ENCODE measurements at places on chromosomes 1 and 21.

DNA sequence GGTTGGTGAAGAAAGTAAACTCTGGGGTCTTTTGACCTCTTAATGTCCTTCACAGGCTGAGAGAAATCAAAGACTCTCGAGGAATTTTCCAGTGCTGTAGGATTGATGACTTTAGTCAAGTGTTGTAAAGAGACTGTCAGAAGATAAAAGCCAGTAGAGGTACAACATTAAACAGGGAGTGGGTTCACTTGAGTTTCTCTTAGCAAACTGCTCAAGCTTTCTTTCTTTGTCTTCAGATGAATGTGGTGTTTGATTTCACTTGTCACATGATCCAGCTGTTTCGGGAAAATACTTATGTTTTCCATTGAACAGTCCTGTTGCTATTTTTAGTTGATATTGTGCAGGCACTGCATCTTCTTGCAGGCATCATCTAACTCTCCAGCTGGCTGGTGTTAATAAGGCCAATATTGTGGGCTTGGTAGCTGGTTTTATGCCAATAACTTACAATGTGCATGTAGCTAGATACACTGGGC, 45.6 kb downstream of the XCL2 start:
- no peak for DNase-seq

- DNase-seq = no peak
These were observed 20.7 kb upstream of the SLC45A1 start for GRCh38 chr1:8297245-8297644.

DNA sequence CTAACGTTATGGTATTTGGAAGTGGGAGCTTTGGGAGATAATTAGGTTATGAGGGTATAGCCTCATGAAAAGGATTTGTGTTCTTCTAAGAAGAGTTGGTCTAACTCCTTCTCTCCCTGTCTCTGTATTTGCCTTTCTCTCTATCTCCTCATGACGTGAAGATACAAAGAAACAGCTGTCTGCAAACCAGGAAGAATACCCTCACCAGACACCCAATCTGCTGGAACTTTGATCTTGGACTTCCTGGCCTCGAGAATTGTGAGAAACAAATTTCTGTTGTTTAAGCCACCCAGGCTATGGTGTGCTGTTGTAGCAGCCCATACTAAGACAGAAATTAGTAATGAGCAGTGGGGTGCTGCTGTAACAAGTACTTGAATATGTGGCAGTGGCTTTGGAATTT, 16.1 kb downstream of the C1orf141 start:
- no peak for DNase-seq

GRCh38 chr1:170601866-170602265, 62.1 kb upstream of the PRRX1 start:
- DNase-seq = no peak

- no peak for DNase-seq
These were observed at the start of gene OR14A16 for GRCh38 chr1:247824023-247824422. OR14A16 (minus strand) TSS chr1:247824119; CDS start chr1:247815729, 8,390 bp downstream.

GRCh38 chr1:37741662-37742061, 23.3 kb downstream of the EPHA10 start:
- DNase-seq = no peak
